Iris pigment epithelial cell (primary cell): ENCODE measurements at places on chromosomes 13 and 19.

DNA sequence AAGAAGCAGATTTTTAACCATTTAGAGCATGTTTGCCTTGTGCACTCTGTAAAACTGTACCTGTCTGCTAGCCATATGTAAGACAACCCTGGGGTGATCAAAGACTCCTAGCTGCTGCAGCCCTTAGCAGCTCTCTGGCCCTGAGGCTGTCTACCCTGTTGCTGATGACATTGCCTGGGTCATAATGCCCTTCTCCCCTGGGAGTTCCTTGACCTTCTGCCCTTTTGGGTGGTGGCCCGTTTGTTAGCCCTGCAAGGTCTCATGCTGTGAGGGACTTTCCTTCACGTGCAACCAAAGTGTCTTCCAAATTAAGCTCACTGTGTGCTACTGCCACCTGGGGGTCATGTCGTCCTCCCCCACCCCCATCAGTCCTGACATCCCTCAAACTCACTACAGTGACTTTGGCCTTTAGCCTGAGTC is 7.4 kb downstream of the GPC6 start:
- DNase-seq, result no peak

GRCh38 chr13:113153810-113154748 is 4.4 kb upstream of the PROZ start:
- DNase-seq, result peak; percentile 58

DNA sequence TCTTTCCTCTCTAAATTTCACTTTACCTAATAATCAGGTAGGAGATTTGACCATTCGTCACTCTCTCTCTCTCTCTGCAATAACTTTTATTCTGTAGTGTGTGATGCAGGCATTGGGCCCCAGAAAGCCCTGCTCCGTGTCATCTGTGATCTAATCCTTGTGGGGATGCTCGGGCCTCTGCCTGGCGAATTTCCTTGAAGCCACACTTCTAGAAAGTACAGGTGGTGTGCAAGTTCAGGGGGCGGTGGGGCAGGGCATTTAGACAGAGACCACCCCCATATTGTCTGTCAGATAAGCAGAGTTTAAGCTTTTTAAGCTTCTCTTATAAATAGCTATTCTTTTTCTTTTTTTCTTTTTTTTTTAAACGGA is 53.4 kb upstream of the GPR12 start:
- DNase-seq, result no peak

DNA sequence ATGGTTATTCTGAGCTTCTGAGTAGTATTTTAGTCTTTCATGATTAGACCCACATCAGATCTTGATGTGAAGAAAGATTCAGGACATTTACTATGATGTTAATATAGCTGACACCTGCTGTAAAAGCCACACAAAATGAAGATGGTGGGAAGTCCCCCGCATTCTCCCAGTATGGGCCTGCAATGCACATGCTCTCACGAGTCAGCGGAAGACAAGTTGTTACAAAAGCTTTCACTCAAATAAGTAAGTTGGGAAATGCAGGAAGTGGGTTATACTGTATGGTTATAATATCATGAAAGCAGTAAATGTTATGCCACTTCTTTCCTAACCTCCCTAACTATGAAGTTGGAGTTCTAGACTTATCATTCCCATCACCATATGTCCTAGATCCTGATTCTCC is 171.9 kb downstream of the KLF5 start:
- DNase-seq, result peak; percentile 46

DNA sequence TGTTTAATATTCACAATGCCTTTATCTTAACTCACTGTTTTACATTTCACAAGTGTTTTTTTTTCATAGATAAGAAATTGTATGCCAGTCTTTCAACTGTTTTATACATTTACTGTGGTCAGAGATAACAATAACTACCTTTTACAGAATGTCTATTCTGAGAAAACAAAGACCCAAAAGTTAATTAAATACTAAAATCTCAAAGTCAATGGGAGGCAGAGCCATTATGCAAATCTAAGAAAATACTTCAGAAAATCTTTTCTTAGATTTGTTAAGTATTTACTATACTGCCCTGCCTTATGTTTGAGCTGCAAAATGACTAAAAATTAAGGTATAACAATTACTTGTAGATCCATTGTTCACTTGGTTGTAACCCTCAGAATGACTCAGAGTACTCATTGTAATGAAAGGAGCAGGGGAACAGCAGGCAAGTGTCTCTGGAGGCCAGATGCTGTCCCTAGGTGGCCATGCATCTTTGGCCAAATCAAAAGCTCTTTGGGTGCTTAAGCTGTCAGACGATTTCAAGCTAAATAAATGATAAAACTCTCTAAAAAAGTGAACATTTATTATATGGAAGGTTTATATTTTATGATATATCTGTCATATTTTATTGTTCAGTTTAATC is 770.1 kb upstream of the PCDH20 start:
- no peak for DNase-seq

GRCh38 chr19:14002571-14003250 is 3.4 kb downstream of the RFX1 start:
- no peak for DNase-seq
